Stimulated activated naive CD8-positive, alpha-beta T cell treated with anti-CD3 and anti-CD28 coated beads, Interleukin-15, Interleukin-2, amounts not matched to agents 100 U/mL and 50 U/mL, for 24 hours (primary cell): ENCODE measurements at places on chromosomes 5 and 9.

DNA sequence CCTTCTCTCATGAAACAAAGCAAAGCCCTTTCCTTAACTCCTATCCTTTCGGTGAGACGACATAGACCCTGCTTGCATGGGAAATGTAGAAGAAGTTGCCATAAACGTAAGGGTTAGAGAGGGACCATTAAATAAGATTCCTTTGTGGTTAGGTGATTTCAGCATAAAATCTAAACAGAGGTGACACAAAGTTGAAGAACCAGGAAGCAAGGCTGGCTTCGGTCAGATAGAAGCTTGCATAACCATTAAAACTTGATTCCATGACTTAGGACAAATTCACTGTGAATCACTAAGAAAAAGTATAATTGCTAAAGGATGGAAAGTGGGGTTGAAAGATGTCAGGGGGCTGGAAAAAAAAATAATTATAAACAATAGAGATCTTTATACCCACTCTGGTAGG lies 30.9 kb upstream of the ABLIM3 start:
- no peak for DNase-seq

GRCh38 chr5:79857714-79858409 lies 133.2 kb downstream of the MTX3 start:
- DNase-seq: peak; percentile 83

- DNase-seq: no peak
Measured at GRCh38 chr9:630817-631216, 210.7 kb upstream of the DMRT1 start.

DNA sequence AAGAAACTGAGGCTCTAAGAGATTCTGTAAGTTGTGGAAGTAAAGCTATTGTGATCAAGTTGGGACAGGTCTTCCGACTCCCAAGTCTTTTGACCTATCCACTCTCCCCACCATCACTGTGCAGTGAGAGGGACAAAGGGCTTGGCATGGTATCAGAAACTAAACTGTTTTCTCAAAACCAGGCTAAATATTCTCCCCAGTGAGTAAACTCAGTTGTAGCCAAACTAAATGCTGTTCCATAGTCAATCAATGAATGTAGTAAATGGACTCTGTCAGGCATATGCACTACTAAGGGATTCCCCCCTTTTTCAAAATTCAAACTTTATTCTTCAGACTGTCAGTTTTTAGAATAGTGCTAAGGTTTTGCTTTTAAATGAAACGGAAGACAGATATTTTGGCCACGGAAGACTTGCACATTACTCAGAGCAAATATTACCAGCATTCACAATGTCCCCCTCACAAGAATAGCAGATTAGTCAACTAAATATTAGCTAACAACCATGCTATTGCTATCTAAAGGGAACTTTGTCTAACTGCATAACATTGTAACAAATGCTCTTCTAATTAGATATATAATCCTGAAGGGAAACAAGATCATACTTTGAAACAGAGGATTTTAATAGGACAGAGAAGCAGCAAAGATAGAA lies 7.1 kb downstream of the PRKAA1 start:
- DNase-seq: no peak

DNA sequence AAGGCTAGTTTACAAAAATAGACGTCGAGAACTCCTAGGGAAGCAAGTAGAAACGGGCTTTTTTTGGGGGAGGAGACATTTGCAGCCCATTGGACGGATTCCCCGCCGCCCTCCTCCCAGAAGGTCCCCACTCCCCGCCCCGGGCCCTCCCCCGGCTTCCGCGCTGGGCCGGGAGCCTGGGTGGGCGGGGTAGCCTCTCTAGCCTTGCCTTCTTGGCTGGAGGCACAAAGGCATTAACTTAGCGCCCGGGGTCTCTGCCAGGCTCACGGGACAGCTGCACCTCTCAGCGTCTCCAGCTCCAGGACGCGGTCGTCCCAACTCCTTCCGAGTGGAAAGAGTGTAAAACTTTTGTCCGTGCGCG lies at the start of gene DMRTA1:
TSS of gene DMRTA1 (plus strand) at position 236 of the 361 bp plus-strand sequence. CDS start 242 bp downstream, outside the sequence.
- peak; percentile 25 for DNase-seq

GRCh38 chr9:77773381-77773780 lies 125.3 kb upstream of the GNA14 start:
- no peak for DNase-seq

- DNase-seq: no peak
Measured at GRCh38 chr5:173217626-173218397, 17.2 kb downstream of the NKX2-5 start.

- no peak for DNase-seq
Measured at GRCh38 chr5:72506158-72506549, 1.1 kb downstream of the ZNF366 start.

DNA sequence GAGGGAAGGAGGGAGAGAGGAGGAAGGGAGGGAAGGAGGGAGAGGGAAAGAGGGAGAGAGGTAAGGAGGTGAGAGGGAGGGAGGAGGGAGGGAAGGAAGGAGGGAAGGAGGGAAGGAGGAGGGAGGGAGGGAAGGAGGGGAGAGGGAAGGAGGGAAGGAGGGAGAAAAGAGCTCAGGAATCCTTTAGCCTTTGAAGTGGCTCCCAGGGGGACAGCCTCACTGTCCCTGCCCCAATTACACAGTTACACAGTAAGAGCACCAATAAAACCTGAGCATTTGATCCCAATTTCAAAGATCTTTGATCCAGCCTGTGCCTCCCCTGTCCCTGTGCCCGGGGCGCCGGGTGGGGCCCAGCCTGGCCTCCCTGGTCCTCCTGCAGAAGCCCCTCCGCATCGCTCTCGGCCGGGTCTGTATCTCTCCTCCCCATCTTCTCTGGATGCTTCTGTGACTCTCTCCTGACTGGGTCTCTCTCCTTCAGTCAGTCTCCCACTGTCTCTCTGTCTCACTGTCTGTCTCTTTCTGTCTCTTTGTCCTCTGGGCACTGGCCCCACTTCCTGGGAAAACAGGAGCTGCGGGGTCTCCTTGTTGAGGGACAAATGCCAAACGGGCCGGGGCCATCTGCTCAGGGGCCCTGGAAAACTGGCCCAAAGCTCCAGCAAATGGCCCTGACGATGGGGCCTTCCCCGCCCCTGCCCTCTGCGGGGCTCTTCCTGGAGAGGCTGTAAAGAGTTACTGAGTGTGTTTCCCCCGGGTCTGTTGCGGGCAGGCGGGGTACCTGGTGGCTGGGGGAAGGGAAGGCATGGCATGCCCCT lies 54.2 kb upstream of the EGFL7 start:
- no peak for DNase-seq

DNA sequence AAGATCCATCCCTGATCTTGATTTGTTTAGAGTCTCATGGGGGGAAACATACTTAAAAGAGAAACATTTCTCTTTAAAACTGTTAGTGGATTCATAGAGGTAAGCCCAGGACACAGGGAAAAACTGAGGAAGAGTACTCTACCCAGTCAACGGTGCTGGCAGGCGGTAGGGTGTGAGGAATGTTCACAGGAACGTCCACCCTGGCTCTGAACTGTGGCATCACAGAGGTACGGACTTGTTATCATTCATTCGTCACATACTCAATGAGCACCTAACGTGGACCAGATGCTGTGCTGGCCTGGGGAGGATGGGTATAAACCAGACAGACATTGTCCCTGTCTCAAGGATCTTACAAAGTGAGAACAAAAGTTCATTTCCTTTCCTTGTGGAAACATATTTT lies 18.8 kb upstream of the PPARGC1B start:
- no peak for DNase-seq
